ENCODE measurements at places on chromosomes 13 and 19. TPM values are rescaled to one million over a fixed set of nuclear protein-coding genes. Genes with fewer than 3 reads are reported as not detected.

CCNA1 gene
- total RNA-seq: 6.9 TPM

ZNF543 gene
- 43.2 TPM for total RNA-seq

RAD23A gene
- 35.1 TPM for total RNA-seq

ZNF549 gene
- 41.9 TPM for total RNA-seq

CEACAM20 gene
- not detected for total RNA-seq

RDH8 gene
- not detected for total RNA-seq

ZNF730 gene
- total RNA-seq: 26.0 TPM

ZNF563 gene
- 2.5 TPM for total RNA-seq

C19orf38 gene
- total RNA-seq: 0.63 TPM

NUFIP1 gene
- 6.3 TPM for total RNA-seq

Measured in parietal lobe (tissue), 2 donors.